ENCODE measurements at places on chromosomes 5 and 9.
A peak's percentile ranks its signal among the peaks of the same experiment; 100 is the strongest.

DNA sequence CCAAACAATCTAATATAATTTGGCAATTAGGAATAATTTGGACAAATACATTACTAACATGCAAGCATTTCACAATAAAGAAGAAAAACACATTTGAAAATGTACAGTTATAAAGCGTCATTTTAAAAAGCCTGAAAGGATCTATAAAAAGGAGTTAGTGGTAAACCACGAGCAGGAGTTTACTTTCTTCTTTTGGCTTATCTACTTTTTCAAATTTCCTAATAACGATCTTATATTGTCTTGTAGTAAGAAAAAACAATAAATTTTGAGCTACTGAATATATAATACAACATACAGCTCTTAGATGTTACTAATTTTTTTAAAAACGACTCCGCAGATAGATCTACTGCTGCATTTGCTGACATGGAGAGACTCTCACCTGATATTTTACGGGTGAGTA, 79.9 kb downstream of the SMIM23 start:
- DNase-seq, result no peak

- no peak for DNase-seq
These were observed 60.0 kb downstream of the TMOD1 start for GRCh38 chr9:97561501-97561900.

- peak; percentile 89 for DNase-seq
These were observed at the start of the genes ANAPC2 and SSNA1 for GRCh38 chr9:137188490-137189296. ANAPC2 (minus strand) TSS chr9:137188560; CDS start chr9:137188532, 28 bp downstream. SSNA1 (plus strand) TSS chr9:137188676; CDS start chr9:137188727, 51 bp downstream.

- DNase-seq, result no peak
These were observed 87.4 kb downstream of the THBS4 start for GRCh38 chr5:80122579-80122978.

GRCh38 chr9:5994493-5994892, 20.9 kb downstream of the RANBP6 start:
- no peak for DNase-seq

GRCh38 chr9:127896395-127897192, 2.8 kb downstream of the ST6GALNAC6 start:
- no peak for DNase-seq

DNA sequence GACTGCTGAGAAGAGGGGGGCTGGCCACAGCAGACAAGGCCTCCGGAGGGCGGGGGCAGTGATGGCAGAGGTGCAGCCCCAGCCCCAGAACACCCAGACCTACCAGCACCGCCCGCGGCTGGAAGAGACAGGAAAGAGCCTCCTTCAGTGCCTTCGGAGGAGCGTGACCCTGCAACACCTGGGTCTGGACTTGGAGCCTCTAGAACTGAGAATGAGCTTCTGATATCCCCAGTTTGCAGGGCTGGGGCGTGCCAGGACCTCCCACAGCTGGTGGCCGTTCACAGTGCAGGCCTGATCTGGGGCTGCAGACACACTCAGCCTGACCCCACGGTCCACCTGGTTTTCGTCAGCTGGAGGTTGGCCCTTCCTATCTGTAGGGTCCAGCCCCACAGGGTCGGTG, 9.1 kb downstream of the LCN10 start:
- no peak for DNase-seq

GRCh38 chr5:116176121-116176520, 91.3 kb downstream of the COMMD10 start:
- DNase-seq, result no peak

GRCh38 chr5:102651466-102651865, 103.6 kb upstream of the PAM start:
- DNase-seq, result no peak

DNA sequence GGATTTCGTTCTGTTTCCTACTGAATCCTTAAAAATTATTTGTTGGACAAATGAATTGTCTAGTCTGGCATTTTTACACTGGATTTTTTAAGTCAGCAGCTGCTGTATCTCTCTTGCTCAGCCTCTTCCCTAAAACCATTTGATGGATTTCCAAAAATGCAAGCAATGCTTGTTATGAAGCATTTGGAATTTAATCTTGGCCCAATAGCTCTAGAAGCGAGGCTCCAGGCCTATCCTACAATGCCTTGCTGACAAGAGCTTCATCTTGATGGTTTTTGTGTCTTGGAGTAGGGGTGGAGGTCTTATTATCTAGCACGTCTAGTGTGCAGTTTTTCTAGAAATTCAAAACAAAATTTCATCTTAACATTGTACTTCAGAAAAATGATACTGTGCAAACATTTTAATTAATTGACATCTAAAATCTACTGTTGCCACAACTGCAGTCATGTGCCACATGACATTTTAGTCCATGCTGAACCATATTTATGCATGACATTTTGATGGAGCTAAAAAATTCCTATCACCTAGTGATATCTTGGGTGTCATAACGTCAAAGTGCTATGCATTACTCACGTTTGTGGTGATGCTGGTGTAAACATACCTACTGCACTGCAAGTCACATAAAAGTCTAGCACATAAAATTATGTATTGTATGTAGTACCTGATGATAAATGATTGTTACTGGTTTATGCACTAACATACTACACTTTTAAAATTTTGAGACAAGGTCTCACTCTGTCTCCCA, 5.9 kb upstream of the RAD23B start:
- DNase-seq, result no peak

DNA sequence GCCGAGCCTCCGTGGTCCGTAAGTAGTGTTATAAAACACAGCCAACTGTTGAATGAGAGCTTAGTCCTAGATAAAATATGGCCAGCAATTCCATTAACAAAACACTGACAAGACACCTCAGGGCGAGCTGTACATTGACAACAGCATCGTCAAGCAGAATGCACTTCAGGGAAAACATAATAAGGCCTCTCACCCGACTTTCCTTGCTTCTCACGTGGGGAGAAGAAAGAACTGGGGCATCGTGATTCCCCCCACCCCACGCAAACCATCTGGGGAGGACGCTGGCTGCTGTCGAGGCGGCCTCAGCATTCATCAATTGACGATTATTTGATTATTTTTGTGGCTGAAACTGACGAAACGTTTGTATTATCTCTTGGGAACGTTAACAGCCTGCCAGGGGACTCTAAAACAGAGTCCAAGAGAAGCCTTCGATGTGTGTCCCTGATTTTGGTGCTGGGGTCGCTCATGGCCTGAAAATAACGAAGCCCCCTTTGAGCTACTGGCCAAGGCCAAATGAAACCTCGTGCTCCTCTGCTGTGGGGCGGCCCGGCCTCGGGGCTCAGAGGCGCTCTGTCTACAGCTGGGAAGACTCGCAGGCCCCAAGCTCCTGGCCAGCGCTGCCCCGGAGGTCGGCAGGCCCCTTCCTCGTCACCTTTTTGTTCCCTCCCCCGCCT, 464 bp downstream of the GDF9 start:
- no peak for DNase-seq

DNA sequence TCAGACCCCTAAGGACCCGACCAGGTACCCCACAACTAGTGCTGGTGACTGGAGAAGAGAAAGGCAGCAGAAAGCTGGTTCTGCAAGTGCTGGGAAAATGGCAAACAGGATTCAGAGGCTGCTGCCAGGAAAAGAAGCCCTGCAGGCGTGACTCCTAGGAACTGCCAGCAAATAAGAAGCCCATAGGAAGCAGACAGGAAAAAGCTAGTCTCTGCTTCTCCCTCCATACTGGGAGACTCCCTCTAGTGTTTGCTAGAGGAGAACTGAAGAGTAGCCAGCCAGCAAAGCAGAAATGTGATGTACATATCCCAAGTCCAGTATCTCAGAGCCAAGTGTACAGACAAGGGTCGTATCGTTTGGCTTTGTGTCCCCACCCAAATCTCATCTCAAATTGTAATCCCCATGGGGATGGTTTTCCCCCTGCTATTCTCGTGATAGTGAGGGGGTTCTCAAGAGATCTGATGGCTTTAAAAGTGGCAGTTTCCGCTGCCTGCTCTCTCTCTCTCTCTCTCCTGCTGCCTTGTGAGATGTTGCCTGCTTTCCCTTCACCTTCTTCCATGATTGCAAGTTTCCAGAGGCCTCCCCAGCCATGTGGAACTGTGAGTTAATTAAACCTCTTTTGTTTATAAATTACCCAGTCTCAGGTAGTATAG, 38.1 kb upstream of the TUSC1 start:
- DNase-seq, result no peak

GRCh38 chr5:52805615-52806014, 17.9 kb downstream of the ITGA1 start:
- DNase-seq, result no peak

Measured in central memory CD8-positive, alpha-beta T cell (primary cell).